Left kidney (tissue), 8 donors: ENCODE measurements at places on chromosomes 3 and 15. TPM values are rescaled to one million over a fixed set of nuclear protein-coding genes. Genes with fewer than 3 reads are reported as not detected.

Gene CAND2
- 7.5 TPM for polyA plus RNA-seq

DNA sequence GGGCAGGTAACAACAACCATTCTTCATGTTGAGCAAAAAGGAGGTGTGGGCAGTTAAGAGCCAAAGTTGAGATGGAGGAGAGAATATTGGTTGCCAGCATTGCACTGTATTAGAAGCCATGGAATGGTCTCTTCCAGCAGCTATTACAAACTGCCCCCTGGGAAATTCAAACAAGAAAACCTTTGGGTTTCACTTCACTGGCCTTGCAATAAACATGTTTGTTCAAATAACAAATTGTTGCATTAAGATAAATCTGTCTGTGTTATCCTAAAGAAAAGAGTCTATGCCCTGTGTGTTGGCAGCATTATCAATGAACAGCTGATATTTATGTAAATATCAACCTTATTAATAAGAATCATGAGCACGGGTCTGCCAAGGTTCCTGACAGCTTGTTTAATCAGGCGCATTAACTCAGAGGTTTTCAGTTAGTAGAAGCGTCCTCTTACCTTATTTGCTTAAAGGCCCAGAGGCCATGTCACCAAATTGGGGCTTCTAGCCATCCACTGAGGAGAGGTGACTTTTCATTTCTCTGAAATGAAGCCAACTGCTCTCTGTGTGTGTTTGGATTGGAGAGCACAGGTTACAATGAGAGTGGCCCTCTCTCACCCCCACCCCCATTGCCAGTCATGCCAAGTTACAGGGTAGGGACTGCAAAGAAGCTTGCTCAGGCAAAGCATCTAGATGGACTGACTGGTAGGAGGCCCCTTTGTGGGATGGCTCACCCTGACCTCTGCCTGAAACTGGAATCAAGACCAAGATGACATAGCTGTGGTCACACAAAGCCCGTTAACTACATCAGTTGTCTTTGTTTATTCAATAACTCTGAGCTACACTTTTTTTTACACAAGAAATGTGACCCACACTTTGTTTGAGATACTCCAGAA lies 10.5 kb downstream of the FILIP1L start:
- DNase-seq: no peak

GRCh38 chr15:65081758-65082157 lies 5.2 kb downstream of the KBTBD13 start:
- no peak for DNase-seq

Gene COL6A5
- 0.07 TPM for polyA plus RNA-seq

- no peak for DNase-seq
Measured at GRCh38 chr3:163632722-163633121, 1445.6 kb downstream of the SI start.

DNA sequence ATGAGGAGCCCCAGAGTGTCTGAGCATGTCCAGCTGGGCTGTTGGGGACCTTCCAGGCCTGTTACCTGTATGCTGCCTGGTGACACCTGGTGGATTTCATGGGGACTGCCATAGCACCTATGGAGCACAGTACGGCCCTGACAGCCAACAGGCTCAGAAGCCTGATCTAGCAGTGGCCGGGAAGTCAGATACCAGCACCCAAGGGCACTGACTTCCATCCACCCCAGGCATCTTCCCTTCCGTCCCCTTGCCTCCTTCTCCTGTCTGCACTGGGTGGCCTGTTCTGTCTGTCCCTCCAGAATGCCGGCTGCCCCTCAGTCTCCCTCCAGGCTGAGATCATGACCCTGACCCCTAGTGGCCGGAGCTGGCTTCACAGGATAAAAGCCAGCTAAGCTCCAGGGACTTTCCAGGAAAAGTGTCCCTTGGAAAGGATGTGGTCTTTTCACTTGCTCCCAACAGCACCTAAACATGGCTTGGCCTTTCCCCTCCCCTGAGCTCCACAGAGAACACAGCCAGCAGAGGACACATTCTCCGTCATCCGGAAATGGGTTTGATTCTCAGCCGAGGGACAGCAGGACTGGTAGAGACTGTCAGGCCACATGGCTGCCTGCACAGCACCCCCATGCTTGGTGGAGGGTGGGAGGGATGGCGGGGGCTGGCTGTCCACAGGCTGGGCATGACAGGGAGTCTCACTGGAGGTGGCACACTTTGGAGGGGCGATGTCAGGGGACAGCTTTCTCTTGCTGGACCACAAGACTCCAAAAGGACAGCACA lies 9.5 kb downstream of the RPS17 start:
- DNase-seq: peak; percentile 73

DNA sequence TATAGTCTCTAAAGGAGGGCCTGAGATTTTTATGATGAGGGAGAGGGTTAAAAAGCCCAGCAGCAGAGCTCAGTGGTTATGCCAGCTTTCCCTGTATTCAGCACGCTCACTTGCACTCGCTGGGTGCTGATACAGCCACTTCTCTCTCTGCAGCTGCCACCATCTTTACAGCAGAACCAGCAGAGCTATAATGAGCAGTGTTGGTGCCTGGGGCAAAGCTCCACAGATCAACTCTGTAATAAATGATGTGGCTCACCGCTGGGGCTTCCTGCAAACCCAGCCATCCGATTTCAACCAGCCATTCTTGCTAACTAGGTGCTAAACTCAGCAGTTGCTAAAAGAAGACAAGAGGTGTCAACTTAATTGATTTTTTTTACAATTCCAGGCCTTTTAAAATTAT lies 48.0 kb downstream of the ARNT2 start:
- no peak for DNase-seq

Gene FAM81A
- 30.7 TPM for polyA plus RNA-seq

- no peak for DNase-seq
Measured at GRCh38 chr15:81049835-81050234, 49.1 kb downstream of the TLNRD1 start.

GRCh38 chr3:22536541-22536940 lies 666.6 kb upstream of the UBE2E2 start:
- no peak for DNase-seq

- DNase-seq: no peak
Measured at GRCh38 chr3:102619361-102619760, 184.5 kb downstream of the ZPLD1 start.

DNA sequence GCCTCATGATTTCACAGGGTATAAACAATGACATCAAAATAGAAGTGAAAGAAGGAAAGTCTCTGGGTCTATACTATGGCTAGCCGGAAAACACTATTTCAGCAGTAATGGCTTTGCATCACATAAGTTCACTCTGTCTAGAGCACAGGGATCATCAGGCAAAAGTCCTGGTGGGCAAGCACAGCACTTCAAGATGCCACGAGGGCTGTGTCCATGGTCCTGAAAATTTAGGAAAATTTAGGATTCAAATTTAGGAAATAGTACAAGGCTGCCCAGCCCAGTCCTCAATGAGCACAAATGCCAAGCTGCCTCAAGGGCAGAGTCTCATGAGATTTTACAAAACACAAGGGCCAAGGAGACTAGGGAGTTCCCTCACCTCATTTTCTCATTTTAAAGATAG lies 54.1 kb downstream of the RORA start:
- no peak for DNase-seq

Gene STARD9
- polyA plus RNA-seq: 14.3 TPM

DNA sequence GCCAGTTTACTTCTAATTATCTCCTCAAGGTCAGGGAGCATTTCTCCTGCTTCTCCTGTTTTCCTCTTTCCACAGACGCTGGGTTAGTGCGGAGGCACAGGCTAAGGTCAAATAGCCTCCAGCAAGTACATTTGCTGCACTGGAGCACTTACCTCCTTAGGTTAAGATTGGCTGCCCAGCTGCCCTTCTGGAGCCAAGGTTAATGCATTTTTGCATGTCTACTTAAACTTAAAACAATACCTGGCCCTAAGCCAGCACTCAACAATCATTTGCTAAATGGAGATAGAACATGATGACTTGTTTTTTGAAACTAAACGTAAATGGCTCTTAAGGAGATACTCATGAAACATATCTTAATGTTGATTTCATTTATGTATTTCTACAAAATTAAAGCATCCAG lies 83.5 kb downstream of the SSR3 start:
- DNase-seq: no peak

Gene PLA2G4E
- polyA plus RNA-seq: not detected

DNA sequence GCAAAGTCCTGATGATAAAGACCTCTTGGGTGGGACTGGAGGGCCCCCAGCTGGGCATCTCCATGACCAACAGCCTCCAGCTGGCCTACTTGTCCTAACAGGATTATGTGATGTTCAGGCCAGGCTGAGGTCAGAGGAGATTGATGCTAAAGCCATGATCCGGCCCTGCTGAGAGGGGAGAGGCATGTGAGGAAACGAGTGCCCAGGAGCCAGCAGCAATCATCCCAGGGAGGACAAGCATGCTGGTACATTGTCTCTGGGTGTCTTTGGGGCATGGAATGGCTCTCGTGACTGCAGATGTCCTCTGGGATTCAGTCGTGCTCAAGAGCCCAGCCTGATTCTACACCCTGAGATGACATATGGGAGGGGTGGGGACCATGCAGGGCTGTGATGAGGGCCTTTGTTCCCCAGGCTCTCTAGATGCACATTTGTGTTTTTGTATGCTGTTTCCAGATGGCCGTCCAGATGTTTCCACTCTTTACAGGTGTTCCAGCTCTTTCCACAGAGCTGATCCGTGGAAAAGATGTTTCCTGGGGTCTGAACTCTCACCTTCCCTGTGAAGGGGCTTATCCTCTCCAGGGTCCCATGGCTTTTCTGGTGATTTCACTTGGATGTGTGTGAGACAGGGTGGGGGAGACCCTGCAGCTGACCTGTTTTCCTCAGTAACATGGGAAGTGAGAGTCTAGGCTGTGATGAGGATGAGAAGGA lies 20.2 kb downstream of the SLC24A1 start:
- DNase-seq: no peak

Gene LRRC31
- 0.38 TPM for polyA plus RNA-seq

DNA sequence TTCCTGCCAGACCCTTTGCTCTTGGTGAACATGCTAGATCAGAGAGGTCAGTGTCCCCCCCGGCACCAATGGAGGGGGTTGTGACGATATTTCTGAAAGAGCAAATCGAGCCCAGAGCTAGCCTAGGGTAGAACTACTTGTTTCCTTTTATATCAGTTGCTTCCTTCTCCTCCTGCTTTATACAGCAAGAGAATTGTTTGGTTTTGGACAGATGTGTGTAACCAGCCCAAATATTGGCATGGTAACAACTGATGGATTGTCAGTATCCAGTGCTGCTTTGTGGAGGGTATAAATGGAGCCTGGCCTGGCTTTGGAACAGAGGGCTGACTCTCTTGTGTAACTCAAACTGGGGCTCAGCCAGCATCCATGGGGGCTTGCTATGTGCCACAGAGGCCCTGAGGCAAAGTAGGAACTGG lies 27.2 kb downstream of the SNX1 start:
- DNase-seq: no peak

Gene GP9
- polyA plus RNA-seq: 0.47 TPM

- no peak for DNase-seq
Measured at GRCh38 chr3:141055536-141056445, 4.6 kb downstream of the SPSB4 start.

Gene POLQ
- 9.7 TPM for polyA plus RNA-seq

DNA sequence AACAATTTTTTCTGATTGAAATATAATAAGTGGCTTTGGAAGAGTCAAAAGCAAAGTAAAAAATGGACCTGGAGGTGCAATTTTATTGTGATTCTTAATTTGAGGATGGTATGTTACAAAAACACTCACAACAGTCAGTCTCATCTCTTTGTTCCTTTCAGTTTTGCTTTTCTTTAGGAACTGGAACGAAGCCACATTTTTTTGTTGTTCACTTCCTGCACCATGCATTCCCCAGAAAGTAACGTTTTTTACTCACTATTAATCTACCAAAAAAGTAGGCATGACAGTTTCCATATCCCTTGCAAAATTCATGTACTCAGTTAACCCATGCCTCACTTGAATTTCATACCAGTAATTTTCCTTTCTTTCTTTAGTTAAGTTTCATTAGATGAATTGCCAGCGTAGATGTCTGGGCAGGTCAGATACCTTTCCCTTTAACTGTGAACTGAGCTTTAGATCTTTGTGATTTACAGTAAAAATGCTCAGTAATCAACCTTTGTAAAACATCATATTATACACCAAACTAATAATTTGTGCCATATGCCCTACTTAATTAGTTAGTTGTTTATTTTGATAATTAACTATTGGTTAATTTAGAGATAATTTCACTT lies 384.3 kb downstream of the ROBO1 start:
- no peak for DNase-seq

GRCh38 chr3:133054586-133054985 lies 16.4 kb downstream of the TMEM108 start:
- DNase-seq: peak; percentile 59

DNA sequence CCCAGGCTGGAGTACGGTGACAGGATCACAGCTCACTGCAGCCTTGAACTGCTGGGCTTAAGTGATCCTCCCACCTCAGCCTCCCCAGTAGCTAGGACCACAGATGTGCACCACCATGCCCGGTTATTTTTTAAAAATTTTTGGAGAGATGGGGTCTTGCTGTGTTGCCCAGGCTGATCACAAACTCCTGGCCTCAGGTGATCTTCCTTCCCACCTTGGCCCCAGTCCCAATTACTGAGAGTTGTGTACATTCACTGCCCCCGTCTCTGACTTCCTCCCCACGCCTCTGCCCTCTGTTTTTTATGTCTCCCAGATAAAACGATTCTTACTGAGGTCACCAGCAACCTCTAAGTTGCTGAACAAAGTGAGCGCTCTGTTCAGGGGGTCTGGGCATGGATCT lies 87.7 kb downstream of the LINGO1 start:
- no peak for DNase-seq

Gene CASR
- polyA plus RNA-seq: 24.9 TPM

DNA sequence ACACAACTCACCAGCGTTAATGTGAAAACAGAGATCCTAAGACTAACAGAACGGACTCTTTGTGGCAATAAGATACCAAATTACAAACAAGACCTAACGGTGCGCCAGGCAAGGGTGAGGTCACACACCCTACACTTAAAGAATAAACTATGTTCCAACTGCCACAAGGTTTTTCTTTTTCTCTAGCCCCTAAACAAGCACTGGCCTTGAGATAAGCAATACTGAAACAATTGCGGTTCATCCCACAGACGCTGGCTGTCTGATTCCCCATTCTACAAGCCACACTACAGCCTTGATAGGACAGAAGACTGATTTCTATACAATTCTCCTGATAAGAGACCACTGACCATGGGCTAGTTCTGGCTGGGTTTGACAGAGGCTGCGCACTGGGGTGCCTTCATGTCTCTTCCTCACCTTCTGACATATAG lies 20.5 kb upstream of the LIMD1 start:
- no peak for DNase-seq

Gene WDR72
- polyA plus RNA-seq: 82.4 TPM

Gene SNURF
- 25.9 TPM for polyA plus RNA-seq

DNA sequence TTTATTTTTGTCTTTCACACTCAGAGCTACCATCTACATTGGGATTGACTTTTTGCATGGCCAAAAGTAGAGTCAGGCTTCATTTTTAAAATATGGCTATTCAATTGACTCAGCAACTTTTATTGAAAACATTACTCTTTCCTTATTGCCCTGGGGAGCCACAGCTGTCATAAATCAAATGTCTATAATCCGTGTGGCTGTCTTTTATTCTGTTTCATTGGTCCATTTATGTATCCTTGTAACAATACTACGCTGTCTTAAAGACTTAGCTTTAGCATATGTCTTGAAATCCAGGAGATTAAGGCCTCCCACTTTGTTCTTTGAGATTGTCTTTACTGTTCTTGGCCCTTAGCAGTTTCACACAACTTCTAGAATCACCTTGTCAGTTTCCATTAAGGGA lies 55.2 kb downstream of the CEMIP start:
- no peak for DNase-seq
